CD4-positive, alpha-beta T cell treated with Interleukin-21 for 1 hour (primary cell): ENCODE measurements at places on chromosomes 1 and 21.

DNA sequence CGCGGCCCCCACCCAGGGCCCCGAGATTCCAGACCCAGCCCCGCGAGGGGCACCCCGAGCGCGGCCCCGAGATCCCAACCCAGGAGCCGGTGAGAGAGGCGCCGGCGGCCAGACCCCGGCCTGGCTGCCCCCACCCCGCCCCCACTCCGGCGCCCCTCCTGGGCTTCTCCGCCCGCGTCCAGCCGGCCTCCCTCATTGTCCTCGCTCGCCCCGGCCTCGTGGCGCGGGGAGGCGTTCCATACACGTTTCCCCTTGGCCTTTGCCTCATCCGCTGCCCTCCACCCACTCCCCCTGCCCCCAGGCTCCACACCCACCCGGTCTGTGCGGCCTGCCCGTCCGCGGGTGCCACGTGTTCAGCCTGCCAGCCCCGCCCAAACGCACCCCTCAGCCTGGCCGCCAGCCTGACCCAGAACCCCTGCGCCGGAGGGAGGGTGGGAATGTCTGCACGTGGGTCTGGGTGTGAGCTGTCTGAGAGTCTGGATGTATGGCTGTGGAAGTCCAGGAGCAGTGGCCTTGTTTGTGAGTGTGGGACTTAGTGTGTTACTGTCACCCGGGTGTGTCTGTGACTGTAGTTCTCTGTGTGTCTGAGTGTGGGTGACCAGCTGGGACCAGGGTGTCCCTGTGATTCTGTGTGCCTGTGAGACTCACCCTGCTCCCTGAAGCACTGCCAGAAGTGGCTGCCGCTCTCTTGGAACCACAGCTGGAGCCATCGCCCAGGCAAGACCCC, 681 bp downstream of the B4GALT2 start:
- DNase-seq: peak; percentile 18

DNA sequence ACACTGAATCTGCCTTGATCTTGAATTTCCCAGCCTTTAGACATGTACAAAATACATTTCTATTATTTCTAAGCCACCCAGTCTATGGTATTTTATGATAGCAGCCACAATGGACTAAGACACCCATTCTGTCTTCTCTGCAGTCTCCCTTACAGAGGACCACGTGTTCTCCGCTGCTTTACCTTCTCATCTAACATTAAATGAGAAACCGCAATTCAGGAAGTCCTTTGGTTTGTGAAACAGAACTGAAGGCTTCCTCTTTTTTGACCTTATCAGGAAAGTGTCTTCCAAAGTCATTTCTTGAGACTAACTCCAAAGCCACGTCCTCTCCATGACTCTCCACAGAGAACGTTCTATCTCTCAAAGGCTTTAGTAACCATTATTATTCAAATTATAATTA, 560.1 kb downstream of the OMA1 start:
- DNase-seq: no peak

GRCh38 chr1:9590945-9591668, 2.4 kb downstream of the TMEM201 start:
- no peak for DNase-seq

DNA sequence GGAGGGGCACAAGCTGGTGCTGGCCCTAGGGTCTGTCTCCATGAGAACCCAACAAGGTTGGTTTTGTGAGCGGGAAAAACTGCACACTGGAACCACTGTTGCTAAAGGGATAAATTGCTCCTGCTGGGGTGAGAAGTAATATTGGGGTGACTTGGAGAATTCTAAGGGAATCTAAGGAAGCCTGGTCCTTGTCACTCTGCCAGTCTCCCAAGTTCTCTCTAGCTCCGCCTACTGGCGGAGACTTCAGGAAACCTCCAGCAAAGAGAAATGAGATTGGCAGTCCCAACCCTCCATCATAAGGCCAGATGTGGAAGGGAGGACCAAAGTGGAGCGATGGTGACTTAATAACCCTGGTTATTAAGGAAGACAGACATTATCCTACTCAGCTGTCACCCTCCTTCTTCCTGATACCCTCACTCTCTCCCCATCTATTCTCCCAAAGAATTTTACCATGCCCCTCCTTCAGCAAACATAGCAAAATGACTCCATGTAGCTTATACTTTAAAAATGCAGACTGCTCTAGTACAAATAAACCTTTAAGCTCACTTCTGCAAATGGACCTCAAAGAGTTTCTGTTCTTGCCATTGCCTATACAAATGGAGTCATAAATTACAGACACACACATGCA, 2.7 kb downstream of the LCE1F start:
- DNase-seq: no peak

DNA sequence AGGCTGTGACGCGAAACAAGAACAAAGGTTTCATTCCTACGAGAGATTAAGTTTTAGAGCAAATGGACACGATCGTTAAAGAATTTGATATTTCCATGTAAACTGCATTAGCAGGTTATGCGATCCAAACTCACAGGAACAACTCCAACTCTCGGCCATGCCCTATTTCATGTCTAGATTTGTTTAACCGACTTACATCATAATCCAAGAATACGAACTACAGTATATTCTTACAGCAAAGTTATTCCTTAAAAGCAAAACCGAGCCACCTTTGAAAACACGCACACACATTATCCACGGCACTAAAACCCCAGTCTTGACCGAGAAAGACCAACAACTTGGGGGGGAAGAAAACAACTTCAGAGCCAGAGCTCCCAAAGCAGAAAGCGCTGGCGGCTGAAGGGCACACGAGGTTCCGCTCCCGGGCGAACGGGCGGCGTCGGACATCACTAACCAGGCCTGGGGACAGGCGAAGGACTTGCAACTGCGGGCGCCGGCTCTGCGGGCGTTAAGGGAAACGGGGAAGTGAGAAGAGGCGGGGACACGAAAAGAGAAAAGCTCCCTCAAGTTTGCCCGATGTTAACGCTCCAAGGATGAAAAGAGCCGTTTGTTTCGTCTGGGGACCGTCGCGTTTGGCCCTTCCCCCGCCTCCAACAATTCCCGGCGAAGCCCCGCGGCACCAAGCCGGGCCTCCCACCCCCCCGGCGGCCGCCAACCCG, 690 bp downstream of the B3GALNT2 start:
- no peak for DNase-seq

GRCh38 chr1:226041419-226041818, 21.1 kb upstream of the H3-3A start:
- DNase-seq: no peak

DNA sequence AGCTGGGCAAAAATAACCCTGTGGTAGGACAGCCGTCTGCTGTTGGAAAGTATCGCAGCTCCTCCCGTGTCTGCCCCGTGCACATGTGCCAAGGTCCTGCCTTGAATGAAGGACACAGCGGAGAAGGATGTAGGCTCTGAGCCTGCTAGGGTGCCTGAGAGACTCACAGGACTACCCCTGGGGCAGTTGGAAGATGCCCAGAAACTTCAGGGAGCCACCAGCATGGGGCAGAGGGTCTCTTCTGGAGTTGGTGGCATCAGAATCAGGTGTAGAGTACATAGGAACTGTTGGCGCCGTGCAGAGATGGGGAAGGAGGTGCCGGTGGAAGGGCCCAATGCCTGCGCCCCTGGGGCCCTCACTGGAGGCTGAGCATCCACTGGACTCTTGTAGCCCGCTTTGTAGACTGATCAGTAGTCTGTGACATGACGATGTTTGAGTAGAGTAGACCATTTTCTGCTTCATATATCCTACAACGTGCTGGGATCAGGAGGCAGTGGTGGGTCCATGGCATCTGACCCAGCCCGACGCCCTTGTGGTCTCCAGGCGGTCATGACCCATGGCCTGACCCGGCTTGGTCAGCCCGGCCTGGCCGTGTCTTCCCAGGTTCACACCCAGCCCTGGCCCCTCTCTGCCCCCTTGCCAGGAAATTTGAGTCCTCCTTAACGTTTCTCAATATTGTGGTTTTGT, 5.3 kb upstream of the C1orf174 start:
- no peak for DNase-seq

GRCh38 chr21:36883532-36884486, 82.7 kb downstream of the HLCS start:
- no peak for DNase-seq

DNA sequence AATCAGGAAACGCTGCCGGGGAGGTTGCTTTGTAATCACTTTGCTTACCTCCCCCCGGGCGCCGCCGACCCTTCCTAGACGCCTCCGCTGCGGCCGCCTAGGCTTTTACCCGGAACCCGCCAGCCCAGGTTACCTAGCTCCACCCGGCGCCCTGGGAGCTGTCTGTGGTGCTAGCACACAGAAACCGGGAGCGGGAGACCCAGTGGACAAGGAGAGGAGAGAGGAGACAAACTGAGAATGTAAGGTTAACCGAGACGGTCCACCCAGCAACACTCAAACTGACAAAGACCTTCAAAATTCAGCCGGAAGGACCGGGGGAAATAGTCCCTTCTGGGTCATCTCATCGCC, 9.8 kb downstream of the BARHL2 start:
- no peak for DNase-seq

DNA sequence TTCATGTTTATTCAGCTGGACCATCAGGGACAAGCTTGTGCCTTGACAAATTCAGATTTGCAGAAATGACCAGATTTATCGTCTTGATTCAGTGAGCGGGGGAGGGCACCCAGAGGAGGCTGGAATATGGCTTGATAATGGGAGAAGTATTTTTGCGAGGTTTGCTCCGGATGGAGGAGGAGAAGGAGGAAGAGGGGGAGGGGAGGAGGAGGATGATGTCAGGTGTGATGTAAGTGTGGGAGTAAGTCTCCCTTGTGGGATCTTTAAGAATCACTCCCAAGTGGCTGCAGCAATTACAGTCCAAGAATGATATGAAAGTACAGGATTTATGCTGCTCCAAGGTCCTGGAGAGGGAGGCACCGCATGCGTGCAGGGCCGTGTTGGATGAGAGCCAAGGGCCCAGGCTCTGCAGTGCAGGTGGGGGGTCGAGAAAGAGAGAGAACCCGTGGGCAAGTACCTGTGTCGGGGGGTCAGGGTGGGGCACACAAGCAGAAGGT, 5.6 kb upstream of the ZNF496 start:
- no peak for DNase-seq

GRCh38 chr1:153779781-153780541, 4.8 kb downstream of the SLC27A3 start:
- DNase-seq: no peak

DNA sequence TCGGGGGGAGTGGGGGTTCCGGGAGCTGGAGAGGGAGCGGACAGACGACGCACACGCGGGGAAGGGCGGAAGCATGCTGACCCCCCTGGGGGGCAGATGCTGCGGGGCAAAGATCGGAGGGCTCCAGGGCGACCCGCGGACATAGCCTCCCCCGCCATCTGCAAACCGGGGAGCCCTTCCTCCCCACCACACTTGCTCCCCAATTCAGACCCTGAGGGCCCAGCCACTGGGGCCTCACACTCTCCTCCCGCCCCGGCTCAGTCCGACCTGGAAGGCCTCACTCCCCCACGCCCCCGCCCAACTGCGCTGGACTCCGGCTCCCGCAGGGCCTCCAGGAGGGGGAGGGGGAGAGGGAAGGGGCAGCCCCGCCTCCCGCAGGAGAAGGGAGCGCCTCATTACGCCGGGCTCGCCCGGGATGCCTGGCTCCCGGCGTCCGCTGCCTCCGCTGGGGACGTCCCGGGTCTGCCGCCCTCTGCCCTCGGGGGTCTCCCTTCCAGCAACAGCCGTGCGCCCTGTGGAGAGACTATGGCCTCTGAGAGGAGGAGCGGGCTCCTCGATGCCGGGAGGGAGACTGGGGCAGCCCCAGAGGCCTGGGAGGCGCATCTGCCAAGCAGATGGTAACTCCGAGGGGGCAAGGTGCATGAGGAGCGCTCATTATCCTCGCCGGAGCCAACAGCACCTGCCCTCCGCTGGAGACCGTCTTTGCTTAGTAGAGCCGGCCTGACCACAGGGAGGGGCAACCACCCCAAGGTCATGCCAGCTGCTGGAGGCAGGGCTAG, 636 bp upstream of the CAMK2N1 start:
- DNase-seq: no peak

- DNase-seq: peak; percentile 10
These were observed 154.6 kb downstream of the PLPPR5 start for GRCh38 chr1:98849969-98850636.
